ENCODE measurements at places on chromosomes 16 and 17.
A peak's percentile ranks its signal among the peaks of the same experiment; 100 is the strongest.

- no peak for DNase-seq
Observed at GRCh38 chr17:73722165-73722564, 77.9 kb upstream of the SDK2 start.

DNA sequence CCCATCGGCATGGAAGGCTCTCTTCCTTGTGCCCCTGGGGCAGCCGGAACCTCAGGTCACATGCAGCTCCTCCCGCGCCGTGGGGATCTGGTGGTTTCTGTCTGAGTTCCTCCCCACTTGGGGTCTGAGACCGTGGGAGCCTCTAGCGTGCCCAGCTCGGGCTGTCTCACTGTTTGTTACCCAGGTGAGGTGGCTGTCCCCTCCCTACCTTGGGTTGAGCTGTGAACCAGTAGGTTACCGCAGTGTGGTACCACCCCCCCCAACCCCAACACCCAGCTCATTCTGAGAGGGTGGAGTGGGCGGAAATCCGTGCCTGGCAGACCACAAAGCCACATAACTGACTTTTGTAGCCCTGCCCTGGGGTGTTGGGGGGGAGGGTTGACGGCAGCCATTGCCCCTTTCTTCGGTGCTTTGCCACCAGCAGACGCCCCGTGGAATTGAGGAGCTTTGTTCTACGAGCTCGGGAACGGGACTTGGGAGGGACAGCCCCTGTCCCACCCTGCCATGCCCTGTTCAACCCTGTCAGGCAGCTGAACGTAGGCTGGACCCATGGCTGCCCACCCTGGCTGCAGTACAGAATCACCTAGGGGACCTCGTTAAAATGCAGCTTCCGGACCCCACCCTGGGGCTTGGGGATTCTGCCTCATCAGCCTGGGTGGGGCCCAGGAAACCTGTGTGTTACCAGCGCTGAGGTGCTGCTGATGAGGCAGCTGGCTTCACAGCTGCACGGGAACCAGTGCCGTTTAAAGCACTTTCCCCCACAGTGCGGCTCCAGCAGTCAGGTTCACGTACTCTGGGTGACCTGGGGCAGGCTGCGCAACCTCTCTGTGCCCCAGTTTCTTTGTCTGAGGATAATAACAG, 18.5 kb downstream of the RAP1GAP2 start:
- DNase-seq, result no peak

- peak; percentile 79 for DNase-seq
Observed at GRCh38 chr16:89155184-89155679, 16.3 kb upstream of the CDH15 start.

- DNase-seq, result peak; percentile 45
Observed at GRCh38 chr17:36525113-36525512, 9.6 kb downstream of the MYO19 start.

- DNase-seq, result peak; percentile 75
Observed at GRCh38 chr17:50114849-50115357, 15.1 kb downstream of the SAMD14 start.

- DNase-seq, result no peak
Observed at GRCh38 chr16:30558789-30559377, 709 bp upstream of the ZNF764 start.

DNA sequence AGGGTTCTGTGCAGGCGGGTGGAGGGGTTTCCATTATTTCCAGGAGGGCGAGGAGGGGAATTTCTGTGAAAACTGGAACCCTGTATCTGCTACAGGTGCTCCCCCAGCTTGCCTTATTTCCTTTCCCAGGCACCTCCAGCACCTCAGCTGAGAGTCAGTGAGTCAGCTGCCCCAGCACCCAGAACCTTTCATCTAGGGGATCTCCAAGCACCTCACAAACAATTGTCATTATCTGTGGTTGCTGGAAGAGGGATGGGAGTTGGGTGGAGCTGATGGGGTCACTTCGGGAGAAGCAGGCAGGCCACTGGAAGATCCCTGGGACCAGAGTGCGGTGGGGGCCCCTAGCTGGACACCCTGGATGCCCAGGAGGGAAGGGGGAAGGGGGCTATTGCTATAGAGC, 10.0 kb upstream of the CLUH start:
- no peak for DNase-seq

DNA sequence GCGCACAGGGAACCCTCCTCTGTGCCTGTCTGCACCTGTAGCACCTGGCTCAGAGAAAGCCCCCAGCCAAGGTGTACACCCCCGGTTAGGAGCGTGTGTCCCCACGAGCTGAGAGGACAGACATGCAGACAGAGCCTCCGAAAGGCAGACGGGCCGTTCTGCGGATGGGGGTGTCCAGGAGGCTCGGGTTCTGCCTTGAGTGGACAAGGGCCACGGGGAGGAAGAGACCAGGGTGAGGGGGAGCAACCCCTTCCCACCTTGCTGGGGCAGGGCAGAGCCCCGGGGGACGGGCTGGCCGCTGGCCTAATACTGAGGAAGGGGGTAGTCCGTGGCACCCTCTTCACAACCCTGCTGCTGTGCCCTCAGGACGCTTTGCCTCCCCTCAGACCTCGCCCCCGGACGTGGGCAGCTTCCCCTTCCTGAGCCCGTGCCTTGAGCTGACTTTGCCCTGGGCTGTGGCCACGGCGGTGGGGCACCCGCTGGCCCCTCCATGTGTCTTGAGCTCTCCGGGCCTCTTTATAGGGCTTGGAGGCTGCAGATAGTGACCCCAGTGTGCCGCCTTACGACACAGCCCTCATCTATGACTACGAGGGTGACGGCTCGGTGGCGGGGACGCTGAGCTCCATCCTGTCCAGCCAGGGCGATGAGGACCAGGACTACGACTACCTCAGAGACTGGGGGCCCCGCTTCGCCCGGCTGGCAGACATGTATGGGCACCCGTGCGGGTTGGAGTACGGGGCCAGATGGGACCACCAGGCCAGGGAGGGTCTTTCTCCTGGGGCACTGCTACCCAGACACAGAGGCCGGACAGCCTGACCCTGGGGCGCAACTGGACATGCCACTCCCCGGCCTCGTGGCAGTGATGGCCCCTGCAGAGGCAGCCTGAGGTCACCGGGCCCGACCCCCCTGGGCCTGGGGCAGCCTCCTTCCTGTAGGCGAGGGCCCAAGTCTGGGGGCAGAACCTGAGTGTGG, 5.7 kb downstream of the SLC22A31 start:
- DNase-seq, result no peak

- no peak for DNase-seq
Observed at GRCh38 chr17:76391200-76391715, 6.8 kb downstream of the SPHK1 start.

- no peak for DNase-seq
Observed at GRCh38 chr16:24671455-24671954, 57.9 kb upstream of the TNRC6A start.

GRCh38 chr16:88295671-88296436, 86.9 kb upstream of the ZNF469 start:
- no peak for DNase-seq

DNA sequence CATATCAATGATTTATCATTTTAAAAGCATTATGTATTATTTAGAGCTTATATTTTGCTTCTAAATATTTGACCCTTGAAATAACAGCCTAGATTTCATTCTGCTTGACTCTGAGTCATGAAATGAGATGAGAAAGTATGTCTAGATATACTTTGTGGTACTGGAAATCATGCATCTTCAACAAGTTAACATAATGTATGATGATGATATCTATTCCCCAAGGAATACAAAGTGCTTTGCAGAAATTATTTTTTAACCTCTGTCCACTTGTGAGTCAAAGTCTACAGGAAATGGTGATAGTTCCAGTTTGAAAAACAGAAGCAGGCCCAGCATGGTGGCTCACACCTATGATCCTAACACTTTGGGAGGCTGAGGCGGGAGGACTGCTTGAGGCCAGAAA, 36.1 kb downstream of the GOSR1 start:
- no peak for DNase-seq

- peak; percentile 17 for DNase-seq
Observed at GRCh38 chr16:61858988-61859387, 177.2 kb downstream of the CDH8 start.

DNA sequence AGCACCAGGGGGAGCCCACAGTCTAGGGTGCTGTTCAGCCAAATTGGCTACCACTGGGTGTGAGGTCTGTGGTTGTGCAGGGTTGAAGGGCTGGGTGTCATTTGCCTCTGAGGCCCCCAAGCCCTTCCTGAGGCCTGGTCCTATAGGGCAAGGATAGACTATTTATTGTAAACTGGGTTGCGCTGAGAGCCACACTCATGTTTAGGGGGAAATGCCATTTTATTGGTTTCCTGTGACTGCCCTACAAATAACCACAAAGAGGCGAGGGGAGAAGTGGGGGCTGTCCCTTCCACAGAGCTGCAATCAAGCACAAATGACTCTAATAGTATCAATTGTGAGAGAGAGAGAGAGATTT, 3.6 kb upstream of the ZCCHC14 start:
- DNase-seq, result no peak

All from iris pigment epithelial cell (primary cell).